ENCODE measurements at places on chromosomes 13 and 19. TPM values are rescaled to one million over a fixed set of nuclear protein-coding genes. Genes with fewer than 3 reads are reported as not detected.

- DNase-seq, result peak; percentile 36
Observed at GRCh38 chr19:41792513-41793413, 3.6 kb upstream of the CEACAM3 start.

DNA sequence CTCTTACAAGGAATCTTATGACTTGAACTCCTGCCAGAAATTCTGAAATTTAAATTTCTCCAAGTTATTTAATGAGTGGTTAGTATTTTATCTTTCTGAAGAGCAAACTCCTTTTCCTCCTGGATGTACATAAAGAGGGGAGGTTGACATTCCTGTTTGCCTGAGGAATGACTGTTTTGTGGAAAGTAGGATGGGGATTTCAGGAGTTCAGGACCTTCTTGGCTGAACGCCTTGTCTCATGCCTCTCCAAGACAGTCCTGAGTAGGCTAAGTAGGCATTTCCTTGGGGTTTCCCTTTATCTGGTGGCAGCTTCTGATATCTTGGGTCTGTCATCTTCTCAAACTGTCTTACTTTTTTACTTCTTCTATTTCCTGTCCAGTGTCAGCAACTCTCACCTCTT is 356.6 kb downstream of the TDRD3 start:
- no peak for DNase-seq

DNA sequence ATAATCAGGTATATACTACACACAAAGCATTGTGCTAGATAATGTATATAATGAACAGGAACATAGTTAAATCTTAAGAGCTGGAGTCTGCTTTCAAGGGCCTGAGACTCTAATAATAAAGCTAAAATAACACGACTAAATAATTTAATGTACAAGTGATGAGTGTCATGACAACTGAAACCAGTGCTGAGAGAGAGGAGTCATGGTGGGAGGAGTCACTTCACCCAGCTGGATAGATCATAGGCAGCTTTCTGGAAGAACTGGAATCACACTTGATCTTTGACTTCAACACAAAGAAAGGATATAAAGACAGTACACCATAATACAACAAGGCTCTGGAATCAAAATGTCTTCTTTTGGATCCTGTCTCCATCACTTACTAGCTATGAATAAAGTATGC is 7.1 kb downstream of the RBM26 start:
- DNase-seq, result peak; percentile 55

- no peak for DNase-seq
Observed at GRCh38 chr13:39329182-39329639, 273.8 kb downstream of the LHFPL6 start.

DNA sequence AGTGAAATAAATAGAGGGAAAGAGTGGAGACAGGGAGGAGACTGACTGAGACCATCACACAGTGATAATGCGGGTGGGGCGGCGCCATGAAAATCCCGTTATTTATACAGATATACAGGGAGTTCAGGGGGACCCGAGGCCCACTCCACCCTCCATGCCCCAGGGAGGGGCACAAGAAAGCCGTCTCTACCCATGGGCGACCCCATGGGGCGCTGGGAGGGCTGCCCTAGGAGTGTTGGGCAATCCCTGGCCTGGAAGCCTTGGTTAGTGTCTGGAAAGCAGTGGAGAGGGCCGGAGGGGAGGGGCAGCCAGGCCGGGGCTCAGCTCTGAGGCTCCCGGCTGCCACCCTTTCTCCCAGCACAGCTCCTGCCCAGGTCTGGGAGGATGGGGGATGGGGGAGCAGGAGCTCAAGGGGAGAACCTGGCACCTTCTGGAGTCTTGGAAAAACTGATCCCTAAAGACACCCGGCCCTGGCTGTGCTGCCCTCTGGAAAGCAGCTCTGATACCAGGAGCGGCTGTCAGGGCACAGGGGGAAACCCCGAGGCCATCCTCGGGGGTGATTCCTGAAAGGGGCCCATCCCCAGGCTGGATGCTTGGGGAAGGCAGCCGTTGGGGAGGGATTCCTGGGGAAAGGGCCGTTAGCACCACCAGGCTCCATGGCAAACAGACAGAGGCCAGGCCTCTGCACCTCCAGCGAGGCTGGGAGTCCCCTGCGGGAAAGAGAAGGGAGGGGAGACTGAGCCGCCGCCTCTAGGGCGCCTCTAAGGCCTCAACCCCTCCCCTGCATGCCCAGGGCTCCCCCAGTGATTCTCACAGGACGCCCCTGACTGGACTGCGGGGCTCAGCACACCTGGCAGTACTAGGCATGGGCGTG is 3.0 kb upstream of the PRKD2 start:
- no peak for DNase-seq

DNA sequence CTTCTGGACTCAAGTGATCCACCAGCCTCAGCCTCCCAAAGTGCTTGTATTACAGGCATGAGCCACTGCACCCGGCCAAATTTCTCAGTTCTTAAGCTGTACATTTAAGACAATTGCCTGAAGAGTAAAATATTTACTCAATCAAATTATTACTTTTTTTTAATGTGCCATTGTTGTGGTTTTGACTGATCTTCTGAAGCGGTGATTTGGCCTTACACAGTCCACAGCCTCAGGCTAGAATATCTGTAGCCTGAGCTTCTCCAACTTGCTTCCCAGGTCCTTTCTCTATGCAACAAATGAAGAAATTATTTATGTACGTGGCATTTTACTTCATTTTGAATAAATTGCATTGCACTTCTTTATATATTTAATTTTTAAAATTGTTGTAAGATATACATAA is 281.3 kb downstream of the KLF5 start:
- no peak for DNase-seq

GRCh38 chr13:57633141-57633949 is 1.8 kb downstream of the PCDH17 start:
- DNase-seq, result no peak

DNA sequence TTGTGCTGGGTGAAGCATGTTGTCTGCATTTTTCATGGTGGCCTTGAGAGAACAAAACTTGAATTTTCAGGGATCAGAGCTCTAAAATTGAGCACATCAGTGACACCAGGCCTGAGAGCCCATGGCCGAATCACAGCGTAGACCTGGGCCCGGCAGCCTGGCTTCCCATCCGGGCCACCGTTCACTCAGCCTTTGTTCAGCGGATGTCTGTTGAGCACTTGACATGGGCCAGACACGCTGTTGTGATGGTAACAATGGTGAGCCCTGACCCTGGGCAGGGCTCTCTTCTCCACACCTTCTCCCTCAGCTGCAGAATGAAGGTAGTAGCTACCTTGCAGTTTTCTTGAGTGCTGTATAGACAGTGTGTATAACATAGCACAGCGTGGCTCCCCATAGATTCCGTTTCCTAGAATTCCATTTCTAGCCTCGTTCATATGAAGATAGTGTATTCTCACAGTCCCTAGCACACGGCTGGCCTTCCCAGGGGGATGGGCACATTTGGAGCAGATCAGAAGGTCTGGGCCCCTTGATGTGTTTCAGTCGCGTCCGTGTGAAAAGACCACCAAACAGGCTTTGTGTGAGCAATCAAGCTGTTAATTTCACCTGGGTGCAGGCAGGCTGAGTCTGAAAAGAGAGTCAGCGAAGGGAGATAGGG is 75.3 kb downstream of the RAB20 start:
- DNase-seq, result no peak

DNA sequence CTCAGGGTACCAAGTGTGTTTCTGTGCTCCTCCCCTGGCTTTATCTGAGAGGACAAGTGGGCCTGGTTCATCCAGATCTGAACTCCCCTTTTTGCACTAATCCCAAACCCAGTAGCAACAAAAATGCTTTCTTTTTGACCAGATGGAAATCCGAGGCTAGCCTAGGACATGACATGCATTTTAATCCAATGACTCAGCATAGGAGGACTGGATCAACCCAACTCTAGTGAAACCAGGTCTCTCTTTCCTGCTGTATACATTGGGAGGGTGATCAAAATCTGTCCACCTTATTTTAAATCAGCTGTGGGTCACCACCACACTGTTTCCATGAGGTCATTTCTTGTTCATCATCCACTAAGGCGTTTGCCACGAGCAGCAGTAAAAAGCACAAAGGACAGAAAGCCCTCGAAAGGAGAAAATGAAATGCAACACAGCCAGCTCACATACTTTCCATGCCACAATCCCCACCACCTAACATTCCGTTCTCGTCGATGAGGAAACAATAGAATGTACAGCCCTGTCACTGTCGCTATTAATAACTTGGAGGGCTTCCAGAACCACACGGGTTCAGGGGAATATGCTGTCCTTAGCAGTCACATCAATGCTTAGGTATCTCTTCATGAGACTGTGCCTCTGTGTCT is 543.0 kb downstream of the IRS2 start:
- DNase-seq, result peak; percentile 91

Gene TMEM221
- total RNA-seq, result not detected
